ENCODE measurements at places on chromosomes 3 and 15.

DNA sequence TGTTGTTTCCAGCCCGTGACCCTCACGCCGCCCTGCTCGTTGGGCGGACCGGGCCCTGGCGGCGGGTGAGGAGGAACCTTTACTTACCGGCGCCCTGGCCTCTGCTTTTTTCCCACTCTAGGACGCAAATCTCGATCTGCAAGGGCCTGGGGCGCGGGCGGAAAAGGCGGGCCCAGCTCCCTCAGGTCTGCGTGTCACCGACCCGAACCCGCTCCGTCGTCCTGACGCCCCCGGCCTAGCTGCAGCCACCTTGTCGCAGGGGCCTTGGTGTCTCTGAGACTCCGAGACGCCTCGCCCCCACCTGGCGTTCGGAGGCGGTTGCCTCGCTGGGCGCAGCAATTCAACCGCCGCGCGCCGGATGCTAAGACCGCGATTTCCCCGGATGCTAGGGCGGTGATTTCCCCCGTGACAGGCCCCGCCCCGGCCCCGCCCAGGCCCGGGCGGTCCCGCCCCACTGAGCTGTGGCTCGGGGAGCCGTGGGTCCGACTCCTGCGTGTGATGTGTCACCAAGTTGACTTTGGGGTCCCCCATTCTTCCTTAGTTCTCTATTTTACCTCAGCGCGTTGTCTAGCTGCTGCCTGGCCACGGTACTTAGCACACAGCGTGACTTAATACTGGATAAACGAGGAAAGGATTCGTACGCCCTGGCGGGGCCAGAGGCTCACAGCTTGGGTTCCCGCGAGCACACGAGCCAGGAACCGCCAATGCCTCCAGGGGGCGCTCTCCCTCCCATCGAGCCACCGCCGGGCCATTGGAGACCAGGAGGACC, at the start of gene RPL39L:
TSS of gene RPL39L (minus strand) at position 371 of the 769 bp plus-strand sequence. CDS start 18,196 bp downstream, outside the sequence.
- DNase-seq, result peak; percentile 96

- no peak for DNase-seq
Measured at GRCh38 chr15:70487387-70487740, 276.0 kb downstream of the UACA start.

DNA sequence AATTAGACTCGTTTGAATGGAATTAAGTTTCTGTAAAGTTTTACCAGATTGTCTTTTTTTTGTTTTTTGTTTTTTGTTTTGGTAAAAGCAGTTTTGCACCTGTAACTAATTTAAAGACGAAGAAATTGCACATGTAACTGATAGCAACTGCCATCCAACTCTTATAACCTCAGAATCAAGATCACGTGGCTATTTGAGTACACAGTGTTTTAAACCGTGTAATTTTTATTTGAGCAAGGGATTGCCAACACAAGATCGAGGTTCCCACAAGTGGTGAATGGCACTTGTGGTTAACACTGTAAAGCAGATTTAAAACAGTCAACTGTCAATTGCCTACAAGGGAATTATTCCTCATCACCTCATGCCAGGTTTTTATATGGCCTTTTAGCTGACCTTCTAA, 67.3 kb downstream of the PPARG start:
- no peak for DNase-seq

DNA sequence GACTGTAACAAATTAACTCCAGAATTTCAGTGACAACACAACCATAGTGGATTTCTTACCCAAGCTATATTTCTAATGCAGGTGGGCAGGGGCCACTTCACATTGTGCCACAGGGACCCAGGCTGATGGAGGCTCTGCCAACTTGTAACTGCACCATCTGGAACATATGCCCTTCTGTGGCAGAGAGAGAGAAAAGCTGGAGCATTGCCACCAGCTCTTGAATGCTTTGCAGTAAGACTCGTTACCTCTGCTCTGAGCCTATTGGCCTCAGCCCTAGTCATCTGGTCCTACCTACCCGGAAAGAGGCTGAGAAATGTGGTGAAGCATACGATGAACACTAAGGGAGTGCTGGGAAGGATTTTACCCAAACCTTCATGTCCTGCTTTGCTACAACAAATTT, 587.1 kb downstream of the ZNF385D start:
- DNase-seq, result no peak

DNA sequence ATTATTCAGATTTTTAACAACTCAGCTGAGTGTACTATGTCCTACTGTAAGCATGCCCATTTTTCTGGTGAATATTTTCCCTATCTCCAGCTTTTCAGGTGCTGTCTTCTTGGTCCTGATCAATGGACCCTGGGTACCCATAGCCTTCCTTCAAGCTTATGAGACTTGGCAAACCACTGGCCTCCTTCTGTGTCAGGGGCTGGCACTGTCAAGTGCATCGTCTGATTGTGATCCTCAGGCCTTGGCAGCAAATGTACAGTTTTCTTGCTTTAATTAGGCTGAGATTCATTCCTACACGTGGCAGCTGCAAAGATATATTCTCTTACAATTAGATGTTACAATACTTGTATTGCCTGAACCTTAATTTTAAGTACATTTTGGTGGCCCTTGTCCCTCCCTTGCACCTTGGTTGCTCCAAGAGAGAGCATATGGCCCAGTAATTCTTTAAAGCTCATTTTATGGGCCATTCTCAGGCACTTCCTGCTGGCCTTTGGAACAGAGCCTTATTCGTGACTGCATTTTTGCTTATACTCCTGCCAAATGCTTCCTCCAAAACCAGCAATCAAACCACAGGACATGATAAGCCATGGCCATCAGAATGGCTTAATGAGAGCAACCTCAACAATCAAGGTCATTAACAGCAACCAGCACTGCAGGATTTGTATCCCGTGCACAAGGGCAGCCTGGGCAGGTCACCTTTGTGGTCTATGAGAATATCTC, 179.9 kb downstream of the CNTN6 start:
- no peak for DNase-seq

GRCh38 chr15:45087513-45087912, 26.5 kb downstream of the DUOX2 start:
- no peak for DNase-seq

GRCh38 chr3:112774293-112774926, 72.3 kb downstream of the CD200R1L start:
- DNase-seq, result no peak

DNA sequence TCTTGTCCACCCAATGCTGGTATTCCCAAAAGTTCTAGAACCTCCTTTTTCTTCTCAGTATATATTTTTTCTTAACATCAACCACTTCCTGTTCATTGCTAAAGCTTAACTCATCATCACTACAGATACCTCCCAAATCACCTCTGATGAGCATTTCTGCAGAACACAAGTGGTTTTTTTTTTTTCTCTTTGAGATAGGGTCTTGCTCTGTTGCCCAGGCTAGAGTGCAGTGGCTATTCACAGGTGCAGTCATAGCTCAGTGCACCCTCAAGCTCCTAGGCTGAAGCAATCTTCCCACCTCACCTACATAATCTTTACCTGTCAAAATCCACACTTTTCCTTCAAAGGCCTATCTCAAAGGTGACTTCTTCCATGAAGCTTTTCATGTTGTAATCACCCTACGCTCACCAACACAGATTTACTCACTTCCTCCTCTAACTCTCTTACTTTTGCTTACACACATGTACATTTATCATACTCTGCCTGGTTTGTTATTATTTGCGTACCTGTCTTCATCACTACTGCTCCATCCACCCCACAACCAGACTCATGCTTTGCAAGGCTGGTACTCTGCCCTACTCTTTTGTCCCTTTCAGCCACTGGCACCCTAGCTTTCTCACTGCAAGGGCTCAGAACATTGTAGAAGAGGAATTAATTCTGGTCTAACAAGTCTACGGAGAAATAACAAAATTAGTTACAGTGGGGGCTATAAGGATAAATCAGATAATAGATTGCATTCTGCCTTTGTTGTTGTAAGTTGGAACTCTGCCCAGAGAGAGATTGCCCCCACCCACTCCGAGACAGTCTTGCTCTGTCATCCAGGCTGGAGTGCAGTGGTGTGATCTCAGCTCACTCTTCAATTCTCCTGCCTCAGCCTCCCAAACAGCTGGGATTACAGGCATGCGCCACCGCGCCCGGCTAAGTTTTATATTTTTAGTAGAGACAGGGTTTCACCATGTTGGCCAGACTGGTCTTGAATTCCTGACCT, 27.5 kb downstream of the HERC1 start:
- no peak for DNase-seq

- no peak for DNase-seq
Measured at GRCh38 chr3:123126653-123127052, 59.8 kb downstream of the PDIA5 start.

DNA sequence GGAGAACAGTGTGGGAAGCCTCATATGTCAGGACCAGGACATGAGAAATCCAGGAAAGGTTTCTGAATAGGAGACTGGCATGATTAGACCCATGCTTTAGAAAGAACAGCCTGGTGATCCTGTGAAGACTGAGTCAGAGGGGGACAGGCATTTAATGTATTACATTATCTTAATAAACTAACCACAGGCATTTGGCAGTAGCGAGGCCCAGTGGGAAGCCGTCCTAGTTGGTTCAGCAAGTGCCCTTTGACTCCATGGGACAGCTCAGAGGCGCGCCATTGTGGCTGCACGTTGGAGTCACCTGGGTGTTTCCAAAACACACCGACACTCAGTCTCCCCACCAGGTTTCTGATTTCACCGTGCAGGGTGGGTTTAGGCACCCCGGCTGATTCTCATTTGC, 90.5 kb upstream of the DGKG start:
- DNase-seq, result no peak

- no peak for DNase-seq
Measured at GRCh38 chr15:36156879-36157427, 422.5 kb upstream of the CDIN1 start.

- DNase-seq, result no peak
Measured at GRCh38 chr15:65835447-65835846, 33.8 kb upstream of the RAB11A start.

DNA sequence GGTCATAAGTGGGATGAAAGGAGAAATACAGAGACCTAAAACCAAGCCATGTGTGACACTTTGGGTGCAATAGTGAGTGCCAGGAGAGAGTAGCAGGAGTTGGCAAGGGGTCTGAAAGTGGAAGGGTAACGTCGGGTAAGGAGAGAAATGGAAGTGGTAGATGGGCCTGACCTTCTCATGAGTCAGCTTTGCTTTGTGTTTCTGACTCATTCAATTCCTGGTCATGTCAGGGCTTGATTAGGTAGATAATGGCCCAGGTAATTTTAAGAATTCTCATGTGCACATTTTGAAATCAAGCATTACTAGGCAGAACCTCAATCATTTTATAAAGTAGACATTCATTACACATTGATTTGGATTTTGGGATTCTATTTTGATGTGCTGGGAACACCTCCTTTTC, 262.5 kb downstream of the SOX2 start:
- DNase-seq, result no peak

- DNase-seq, result no peak
Measured at GRCh38 chr15:100710744-100711515, 108.5 kb downstream of the ASB7 start.

- peak; percentile 13 for DNase-seq
Measured at GRCh38 chr15:25058080-25058785, 103.4 kb downstream of the SNRPN start.

GRCh38 chr15:65275104-65275727, 11.5 kb downstream of the PARP16 start:
- DNase-seq, result no peak

DNA sequence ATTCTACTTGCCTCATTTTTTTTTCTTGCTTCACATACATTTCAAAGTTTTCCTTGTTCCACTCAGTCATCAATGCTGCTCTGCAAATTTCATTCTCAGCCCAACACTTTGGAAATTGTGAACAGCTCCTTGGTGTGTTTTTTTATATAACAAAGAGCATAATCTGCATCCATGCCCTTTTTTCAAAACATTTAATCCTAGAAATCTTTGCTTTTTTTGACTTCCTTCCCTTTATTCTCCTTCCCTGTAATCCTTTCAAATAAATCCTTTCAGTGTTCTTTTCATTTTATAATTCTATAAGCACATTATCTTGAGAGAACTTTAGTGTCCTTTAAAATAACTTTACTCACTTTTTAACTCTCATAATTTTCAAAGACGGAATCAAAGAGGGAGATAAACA, 1150.8 kb downstream of the SI start:
- DNase-seq, result no peak

GRCh38 chr15:65998486-65998885, 129.2 kb downstream of the RAB11A start:
- no peak for DNase-seq

GRCh38 chr15:71802770-71803169, 7.6 kb upstream of the NR2E3 start:
- peak; percentile 75 for DNase-seq

- no peak for DNase-seq
Measured at GRCh38 chr15:58332676-58333400, 99.0 kb upstream of the LIPC start.

GRCh38 chr3:71064956-71065763, 518.4 kb downstream of the FOXP1 start:
- DNase-seq, result peak; percentile 80

GRCh38 chr15:25859838-25860645, 3.1 kb downstream of the ATP10A start:
- DNase-seq, result no peak

DNA sequence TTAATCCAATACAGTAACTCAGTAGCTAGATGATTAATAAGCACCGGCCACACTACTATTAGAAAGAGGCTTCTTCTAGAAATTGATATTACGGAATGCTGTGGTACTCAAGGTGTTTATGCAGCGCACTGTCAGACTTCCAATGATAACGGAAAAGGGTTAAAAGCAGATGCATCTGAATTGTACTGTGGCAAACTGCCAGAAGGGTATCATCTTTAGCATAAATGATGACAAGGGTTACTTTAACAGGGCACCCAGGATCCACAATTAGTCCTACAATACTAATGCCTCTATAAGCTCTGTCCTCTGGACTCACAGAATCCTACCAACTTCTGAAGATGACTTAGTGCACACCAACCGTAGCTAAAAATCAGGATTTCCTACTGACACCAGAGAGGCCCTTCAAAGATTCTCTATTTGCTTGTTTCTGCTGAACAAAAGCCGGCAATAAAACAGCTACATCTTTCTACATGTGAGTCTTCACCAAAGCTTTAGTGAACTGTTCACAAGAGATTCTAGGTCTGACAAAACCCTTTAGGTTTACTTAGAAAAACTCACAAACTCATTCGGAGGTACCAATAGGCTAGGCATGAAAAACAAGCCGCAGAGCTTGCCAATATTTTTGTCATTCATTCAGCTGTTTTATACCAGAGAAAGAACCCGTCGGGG, 7.1 kb downstream of the SATB1 start:
- no peak for DNase-seq

DNA sequence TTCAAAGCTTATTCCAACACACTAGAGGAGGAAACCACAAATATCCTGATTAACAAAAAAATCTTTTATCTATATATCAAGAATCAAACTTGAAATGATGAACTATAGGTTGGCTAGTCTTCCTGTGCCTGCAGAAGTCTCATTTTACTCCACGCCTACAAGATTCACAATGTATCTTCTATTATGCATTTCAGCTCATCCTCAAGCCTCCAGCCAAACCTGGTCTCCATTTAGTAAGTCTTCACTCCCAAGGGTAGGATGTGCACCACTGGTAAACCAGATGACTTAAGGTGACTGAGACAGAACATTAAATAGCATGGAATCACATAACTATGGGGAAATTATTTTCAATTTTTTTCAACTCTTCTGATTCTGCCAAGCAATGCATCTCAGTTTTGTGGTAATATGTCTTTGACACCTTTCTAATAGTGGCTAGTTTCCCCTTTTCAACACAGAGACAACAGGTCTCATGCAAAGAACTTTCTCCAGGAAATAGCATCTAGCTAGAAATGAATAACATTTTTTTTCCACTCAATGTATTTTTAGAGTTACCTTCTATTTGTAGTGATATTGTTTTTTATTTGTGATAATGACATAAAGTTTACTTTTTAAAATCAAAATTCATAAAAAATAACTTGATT, 166.9 kb downstream of the TNIK start:
- DNase-seq, result no peak

GRCh38 chr3:14561051-14561960, 21.2 kb upstream of the GRIP2 start:
- DNase-seq, result no peak

All from activated CD8-positive, alpha-beta memory T cell treated with anti-CD3 and anti-CD28 coated beads, Interleukin-2, amount 50 U/mL, for 48 hours (primary cell).